ENCODE measurements at places on chromosomes 3 and 15.

DNA sequence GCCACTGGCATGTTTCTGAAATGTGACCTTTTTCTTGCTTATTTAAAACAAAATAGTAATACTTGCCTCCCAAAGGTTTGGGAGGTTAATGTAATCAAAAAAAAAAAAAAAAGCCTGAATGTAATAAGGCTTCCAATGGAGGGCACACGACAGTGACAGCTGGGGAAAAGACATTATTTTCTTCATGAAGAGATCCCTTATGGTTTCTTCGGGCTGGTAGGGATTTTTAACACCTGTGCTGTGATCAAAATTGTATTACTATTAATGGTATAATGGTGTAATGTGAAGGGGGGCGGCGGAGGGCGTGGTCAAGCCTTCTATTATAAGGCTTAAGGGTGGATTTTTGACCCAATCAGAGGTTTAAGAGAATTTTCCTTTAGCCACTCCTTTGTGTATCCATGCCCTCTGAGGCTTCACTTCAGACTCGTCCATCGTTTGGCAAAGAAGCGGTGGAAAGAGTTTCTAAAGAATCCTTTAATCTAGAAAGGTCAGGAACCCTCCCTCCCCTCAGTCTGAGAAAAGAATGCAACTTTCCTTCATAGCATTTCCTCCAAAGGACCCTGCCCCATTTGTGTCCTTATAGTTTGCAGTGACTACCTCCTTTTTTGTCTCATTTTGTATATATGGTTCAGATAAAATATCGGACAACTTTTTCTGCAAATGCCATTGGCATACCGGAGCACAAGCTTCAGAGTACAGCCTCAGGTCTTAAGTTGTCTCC is 89.5 kb upstream of the CHD2 start:
- DNase-seq: no peak

DNA sequence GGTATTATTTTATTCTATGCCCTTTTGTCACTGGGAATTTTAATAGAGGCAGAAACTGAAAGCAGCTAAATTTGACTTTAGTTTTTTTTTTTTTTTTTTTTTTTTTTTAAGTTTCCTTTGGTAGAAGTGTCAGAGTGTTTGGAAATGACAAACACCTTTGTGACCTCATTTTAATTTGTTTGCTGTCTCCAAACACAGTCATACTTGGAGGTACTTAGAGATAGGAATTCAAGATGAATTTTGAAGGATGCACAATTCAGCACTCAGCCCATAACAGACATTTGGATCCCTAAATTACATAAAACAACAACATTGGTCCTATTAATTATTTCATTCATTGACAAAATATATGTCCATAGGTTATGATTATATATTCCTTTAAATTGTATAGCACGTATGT is 43.4 kb upstream of the NAALADL2 start:
- DNase-seq: no peak

DNA sequence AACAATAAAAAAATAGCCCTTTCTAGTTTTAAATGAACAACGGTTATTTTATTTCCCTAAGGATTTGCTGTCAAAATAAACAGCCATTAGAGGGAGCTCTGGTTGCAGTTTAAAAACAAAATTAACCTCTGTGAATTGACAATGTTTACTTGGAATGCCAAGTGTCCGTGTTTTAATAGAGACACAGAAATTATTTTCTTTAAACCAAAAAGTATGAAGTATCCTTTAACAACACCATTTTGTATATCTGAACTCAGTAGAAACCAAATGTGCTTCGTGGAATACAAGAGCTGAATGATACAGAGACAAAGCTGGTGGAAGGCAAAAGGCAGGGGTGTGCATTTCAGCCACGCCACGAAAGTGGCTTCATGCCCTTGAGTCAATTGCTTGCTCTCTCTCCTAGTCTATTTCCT is 74.4 kb downstream of the MOBP start:
- DNase-seq: no peak

DNA sequence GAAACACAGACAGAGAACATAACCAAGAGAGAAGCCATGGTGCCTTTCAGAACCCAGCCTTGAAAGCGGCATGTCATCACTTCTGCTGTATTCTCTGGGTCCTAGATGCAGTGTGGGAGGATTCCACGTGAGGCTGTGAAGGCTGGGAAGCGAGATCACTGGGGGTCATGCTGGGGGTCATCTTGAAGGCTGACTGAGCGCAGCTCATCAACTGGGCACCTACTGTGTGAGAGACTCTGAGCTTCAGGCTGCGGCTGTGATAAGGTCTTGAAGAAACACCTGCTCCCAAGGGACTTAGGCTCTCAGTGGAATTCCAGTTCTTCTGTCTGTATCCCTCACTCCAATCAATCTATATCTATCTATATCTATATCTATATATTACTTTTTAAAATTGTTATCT is 91.8 kb upstream of the KLF13 start:
- DNase-seq: no peak

GRCh38 chr3:194250098-194251002 is 100.8 kb downstream of the CPN2 start:
- DNase-seq: no peak

DNA sequence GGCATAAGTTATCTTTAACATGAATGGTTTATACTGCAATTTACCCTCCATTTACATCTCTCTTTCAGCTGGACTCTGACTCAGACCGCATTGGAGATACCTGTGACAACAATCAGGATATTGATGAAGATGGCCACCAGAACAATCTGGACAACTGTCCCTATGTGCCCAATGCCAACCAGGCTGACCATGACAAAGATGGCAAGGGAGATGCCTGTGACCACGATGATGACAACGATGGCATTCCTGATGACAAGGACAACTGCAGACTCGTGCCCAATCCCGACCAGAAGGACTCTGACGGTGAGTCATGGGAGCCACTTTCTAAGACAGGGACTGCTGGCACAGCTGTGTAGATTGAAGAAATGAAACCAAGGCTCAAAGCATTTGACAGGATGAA is 11.6 kb downstream of the THBS1 start:
- DNase-seq: no peak

DNA sequence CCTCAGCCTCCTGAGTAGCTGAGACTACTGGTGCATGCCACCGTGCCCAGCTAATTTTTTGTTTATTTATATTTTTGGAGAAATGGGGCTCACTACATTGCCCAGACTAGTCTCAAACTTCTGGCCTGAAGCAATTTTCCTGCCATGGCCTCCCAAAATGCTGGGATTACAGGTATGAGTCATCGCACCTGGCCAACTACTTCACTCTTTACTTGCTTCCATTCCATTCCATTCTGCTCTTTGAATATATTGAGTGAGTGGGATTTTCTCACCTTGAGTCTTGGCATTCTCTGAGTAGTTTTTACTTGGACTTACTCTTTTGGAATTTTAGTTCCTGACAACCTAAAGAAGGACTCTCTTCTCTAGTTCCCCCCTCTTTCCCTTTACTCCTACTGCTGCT is 93.8 kb upstream of the UNC13C start:
- DNase-seq: no peak

- no peak for DNase-seq
Measured at GRCh38 chr3:32782407-32782806, 35.4 kb upstream of the TRIM71 start.

GRCh38 chr3:149203758-149204157 is 17.9 kb downstream of the CP start:
- DNase-seq: no peak

DNA sequence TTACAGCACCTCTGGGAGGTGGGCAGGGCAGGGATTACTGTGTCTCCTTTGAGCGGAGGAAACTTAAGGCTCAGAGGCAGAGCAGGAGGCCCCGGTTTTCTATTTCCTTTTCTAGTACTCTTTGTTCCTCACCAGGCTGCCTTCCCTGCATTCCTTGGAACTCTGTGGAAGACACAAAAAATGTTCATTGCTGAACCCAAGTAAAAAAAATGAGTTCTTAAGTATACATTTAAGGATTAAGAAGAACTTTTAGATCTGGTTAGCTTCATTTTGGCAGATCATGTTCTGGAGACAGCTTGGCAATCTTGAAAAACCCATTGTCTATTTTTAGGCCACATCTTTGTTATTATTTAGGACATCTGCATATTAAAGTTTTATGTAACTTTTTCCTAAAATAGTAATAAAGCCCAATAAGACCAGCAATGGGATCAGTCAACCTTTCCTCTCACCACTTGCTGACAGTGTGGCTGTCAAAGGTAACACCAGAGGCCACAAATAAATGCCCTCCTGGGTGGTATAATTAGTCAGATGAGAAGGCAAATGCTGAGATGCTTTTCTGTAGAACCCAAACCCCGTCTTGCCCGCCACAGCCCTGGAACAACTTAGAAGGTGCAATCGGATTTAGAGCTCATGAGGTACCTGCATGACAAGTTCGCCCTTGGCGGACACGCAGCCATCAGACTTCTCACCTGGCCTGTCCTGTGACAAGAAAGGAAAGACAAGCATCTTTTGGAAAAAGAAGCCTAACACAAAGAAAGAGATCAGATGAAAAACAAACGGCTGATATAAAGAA is 97.2 kb downstream of the DGKG start:
- DNase-seq: no peak

- no peak for DNase-seq
Measured at GRCh38 chr3:188064831-188065493, 89.0 kb upstream of the LPP start.

DNA sequence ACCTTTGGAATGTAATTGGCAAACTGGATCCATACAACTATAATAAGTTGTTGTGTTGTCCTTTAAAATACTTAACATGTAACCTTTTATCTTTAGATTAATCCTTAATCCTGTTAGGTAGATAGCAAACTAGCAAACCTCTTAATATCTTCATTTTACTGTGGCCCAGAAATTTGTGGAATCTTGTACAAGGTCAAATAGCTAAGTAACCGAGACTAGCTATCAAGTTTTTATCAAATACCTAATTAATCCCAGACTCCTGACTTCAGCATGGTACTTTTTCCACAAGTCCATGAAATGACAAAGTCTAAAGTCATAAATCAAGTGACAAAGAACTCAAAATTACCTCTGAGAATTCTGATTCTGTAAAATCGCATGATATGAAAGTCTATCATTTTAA is 4.4 kb downstream of the GATM start:
- no peak for DNase-seq

- no peak for DNase-seq
Measured at GRCh38 chr3:156620901-156621300, 53.5 kb upstream of the TIPARP start.

GRCh38 chr3:101167376-101167775 is 153.0 kb downstream of the IMPG2 start:
- DNase-seq: no peak

- DNase-seq: no peak
Measured at GRCh38 chr3:142007710-142008399, 131.4 kb downstream of the ATP1B3 start.

DNA sequence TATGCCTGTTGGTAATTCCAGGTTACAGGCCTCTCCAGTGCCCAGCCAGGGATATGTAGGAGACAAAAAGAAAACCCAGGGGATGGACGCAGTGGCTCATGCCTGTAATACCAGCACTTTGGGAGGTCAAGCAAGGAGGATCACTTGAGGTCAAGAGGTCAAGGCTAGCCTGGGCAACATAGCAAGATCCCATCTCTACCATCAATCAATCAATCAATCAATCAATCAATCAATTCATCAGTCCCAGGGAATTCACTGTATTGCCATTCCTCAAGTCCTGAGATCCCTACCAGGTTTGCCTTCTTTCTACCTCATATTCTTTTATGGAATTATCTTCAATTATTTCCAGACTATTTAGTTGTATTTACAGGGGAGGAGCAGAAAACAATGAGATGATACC is 82.2 kb downstream of the DHX30 start:
- DNase-seq: no peak

DNA sequence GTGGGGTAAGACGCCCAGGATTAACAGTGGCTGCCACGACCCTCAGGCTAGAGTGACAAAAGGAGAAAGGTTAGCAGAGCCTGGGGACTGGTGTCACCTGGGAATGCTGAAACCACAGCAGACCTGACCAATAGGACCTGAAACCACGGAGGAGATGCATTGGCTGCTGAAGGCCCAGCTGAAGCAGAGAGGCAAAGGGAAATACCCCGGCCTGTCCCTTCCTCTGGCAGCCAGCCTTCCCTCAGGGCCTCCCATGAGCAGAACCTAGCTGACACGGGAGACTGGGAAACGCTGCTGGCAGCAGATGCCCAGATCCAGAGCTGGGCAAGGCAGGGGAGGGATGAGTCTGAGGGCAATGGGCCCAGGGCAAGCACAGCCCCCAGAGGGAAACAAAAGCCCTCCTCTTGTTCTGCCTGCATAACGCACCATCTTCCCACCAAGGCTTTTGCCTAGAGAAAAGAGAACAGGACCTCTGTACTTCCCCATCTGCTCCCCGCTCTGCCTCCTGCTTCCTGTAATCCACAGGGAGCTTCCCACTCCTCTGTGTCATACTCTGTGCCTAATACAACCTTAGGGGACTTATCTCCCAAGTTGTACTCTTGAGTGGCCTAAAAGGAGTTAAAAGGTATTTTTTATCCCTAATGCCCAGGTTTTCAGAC is 216.2 kb downstream of the ABHD5 start:
- DNase-seq: no peak

DNA sequence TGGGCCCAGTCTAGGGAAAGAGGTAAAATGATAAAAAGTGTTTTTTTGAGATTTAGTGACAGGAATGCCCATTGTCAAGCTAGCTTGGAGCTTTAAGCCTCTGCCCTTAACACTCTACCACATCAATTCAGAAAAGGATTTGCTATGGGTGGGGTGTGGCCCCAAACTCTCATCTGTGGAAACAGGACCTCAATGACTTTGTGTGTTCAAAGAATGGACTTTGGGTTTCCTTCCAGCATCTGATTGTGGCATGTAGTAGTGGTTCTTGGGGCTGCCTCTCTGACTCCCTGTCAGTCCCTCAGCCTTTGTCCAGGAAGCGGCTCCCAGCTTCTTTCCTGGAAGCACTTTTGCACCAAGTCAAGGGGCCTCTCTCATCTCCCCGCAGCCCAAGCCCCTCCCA is 56.1 kb downstream of the CCNL1 start:
- DNase-seq: no peak

GRCh38 chr3:127113571-127113891 is 79.4 kb upstream of the PRR23E start:
- no peak for DNase-seq

- no peak for DNase-seq
Measured at GRCh38 chr3:177330779-177331178, 133.5 kb upstream of the TBL1XR1 start.

GRCh38 chr15:60009124-60009960 is 5.2 kb downstream of the FOXB1 start:
- no peak for DNase-seq

GRCh38 chr3:16724487-16724886 is 119.3 kb upstream of the DAZL start:
- DNase-seq: no peak

GRCh38 chr3:136186846-136187245 is 9.3 kb downstream of the MSL2 start:
- DNase-seq: no peak

- no peak for DNase-seq
Measured at GRCh38 chr15:42528970-42529369, 19.6 kb downstream of the LRRC57 start.

GRCh38 chr15:50996641-50997040 is 88.2 kb downstream of the AP4E1 start:
- no peak for DNase-seq

Data from stimulated activated CD8-positive, alpha-beta memory T cell treated with anti-CD3 and anti-CD28 coated beads, Interleukin-4, amount 100 ng/mL, for 24 hours (primary cell).